Iris pigment epithelial cell (primary cell): ENCODE measurements at places on chromosomes 4 and X.

DNA sequence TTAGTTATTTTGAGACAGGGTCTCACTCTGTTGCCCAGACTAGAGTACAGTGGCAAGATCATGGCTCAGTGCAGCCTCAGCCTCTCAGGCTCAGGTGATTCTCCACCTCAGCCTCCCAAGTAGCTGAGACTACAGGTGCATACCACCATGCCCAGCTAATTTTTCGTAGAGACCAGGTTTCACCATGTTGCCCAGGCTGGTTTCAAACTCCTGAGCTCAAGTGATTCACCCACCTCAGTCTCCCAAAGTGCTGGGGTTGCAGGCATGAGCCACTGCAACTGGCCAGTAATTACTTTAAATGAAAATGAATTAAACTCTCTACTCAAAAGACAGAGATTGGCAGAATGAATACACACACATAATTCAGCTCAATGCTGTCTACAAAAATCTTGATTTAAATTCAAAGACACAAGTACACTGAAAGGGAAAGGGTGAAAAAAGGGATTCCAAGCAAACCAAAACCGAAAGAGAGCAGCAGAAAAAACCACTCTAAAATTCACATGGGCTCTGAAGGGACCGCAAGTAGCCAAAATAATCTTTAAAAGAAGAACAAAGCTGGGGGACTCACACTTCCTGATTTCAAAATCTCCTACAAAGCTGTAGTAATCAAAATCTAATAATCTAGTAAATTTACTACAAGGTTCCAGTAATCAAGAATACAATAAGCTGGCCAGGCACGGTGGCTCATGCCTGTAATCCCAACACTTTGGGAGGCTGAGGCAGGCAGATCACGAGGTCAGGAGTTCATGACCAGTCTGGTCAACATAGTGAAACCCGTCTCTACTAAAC is 11.8 kb upstream of the SPON2 start:
- DNase-seq, result no peak

DNA sequence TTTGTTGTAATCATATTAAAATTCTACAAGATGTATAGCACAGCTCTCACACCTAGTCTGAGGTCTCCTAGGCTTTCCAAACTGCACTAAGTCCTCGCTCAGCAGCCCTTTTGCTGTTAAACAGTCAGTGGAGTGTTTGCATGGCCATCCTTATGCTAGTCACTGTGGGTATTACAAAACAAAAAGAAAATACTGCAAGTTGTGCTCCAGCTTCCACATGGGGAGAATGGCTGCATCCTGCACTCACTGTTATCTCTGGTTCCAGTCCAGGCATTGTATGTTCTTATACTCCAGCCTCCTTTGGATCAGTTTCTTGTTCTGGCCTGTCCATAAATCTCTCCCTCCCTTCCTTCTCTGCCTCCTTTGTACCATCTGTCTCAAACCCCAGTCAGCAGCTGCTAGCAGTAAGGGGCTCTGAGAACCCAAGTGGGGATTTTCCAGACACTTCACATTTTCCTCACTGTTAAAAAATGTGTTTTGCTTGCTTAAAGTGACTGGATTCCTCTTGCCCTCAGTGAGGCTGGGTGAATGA is 38.5 kb upstream of the BMP15 start:
- no peak for DNase-seq

- no peak for DNase-seq
These were observed 24.3 kb downstream of the TMEM255A start for GRCh38 chrX:120286733-120287512.

DNA sequence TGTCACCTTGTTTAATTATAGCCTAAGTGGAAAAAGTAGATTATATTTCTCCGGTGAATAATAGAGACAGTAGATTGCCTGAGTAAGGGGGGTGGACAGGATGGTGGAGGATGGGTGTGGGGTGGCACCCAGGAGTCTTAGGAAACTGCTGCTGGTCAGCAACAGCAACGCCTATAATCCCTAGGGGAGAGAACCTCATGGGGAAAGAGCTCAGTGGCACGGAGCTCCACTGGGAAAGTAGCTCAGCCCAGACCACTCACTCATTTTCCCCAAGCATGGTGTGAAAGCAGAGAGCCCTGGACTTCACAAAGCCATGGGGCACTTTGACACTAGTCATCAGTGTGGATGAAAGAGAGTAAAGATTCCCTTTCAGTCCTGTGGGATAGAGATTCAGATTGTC is 31.1 kb downstream of the METTL14 start:
- DNase-seq, result no peak

DNA sequence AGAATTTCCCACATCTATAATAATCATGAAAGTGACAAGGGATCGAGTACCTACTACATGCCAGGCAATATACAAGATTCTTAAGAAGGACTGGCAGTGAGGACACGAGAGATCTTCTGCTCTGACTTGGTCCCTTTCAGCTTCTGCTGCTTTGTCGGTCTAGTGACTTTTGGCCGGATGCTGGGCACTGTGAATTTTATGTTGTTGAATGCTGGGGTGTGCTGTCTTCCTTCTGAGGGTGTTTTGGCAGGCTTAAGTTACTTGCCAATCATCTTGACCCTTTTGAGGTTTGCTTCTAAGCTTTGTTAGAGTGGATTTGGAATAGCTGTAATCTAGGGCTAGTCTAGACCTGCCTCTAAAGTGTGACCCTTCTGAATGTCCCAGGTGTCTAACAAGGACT is 23.5 kb downstream of the NAT8L start:
- no peak for DNase-seq

DNA sequence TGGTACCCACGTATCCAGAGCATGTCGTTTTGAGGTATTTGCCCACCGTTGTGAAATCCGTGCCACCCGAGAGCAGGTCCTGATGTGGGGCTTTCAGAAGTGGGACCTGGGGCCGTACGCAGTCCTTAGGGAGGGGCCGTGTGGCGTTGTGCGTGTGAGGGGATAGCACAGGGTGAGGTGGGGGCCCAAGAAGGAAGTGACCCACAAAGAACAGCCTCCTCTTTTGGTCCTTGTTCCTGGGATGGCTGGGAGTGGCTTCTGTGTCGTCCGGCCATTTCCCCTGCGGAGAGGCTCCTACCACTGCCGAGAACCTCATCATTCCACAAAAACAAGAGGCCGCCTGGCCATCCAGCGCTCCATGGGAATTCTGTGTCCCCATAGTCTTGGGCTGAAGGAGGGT is 17.0 kb upstream of the MSANTD1 start:
- DNase-seq, result no peak

DNA sequence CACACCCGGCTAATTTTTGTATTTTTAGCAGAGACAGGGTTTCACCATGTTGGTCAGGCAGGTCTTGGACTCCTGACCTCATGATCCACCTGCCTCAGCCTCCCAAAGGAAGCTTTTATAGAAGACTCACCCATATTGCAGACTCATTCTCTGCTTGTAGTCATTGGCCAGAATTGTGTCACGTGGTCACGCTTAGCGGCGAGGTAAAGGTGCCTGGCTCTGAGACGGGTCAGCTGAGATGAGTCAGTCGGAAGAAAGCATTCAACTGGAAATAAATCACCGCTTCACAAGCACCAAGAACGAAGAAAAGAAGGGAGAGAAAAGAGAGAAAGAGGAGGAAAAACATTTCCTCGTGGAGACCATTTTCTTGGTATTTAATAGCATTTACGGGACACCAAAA is 218.8 kb upstream of the NOCT start:
- no peak for DNase-seq

DNA sequence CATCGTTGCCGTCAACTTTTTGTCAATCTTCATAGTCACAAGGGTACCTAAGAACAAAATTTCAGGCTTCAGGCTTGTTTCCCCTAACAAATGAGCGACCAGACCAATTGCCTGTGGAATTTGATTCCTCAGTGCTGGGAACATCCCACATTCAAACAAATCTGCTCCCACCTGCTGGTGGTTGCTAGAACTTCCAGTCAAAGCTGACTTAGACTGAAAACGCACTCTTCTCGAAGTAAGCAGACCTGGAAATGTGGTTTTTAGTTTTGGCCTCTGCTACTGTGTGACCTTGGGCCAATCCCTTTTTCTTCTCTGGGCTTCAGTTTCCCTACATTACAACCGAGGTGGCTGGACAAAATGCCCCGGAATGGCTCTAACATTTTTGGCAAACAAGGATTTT is 1.8 kb upstream of the GABRQ start:
- peak; percentile 70 for DNase-seq

- no peak for DNase-seq
These were observed 978 bp downstream of the HS6ST2 start for GRCh38 chrX:132957211-132958090.
